CD4-positive, alpha-beta T cell treated with Interleukin-1 beta for 1 hour (primary cell): ENCODE measurements at places on chromosomes 12 and 14.

- no peak for DNase-seq
Observed at GRCh38 chr12:58529114-58529665, 391.1 kb downstream of the LRIG3 start.

GRCh38 chr12:29709054-29709453 lies 74.7 kb downstream of the TMTC1 start:
- DNase-seq: no peak

- DNase-seq: no peak
Observed at GRCh38 chr14:97107080-97107479, 309.9 kb downstream of the VRK1 start.

GRCh38 chr14:34113005-34113511 lies 162.2 kb upstream of the EGLN3 start:
- no peak for DNase-seq

- DNase-seq: no peak
Observed at GRCh38 chr14:32934881-32935633, 3.6 kb upstream of the NPAS3 start.

- DNase-seq: no peak
Observed at GRCh38 chr12:94753036-94753679, 102.8 kb upstream of the TMCC3 start.

GRCh38 chr12:40107803-40108620 lies 2.1 kb upstream of the SLC2A13 start:
- DNase-seq: no peak

- DNase-seq: no peak
Observed at GRCh38 chr12:13702381-13702780, 279.0 kb downstream of the GRIN2B start.

DNA sequence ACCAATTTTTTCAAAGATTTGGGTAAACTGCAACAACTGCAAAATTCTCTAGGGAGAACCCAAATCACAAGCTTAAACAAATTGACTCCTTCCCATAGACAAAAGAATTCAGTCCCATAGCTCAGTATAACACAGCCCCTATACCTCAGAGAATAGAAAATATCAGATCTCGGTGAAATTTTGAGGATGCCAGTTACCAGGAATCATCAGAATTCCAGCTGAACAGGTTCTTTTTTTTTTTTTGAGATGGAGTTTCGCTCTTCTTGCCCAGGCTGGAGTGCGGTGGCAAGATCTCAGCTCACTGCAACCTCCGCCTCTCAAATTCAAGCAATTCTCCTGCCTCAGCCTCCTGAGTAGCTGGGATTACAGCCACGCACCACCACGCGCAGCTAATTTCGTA lies 36.7 kb downstream of the ZFYVE1 start:
- no peak for DNase-seq

GRCh38 chr14:52119030-52119429 lies 50.2 kb upstream of the NID2 start:
- no peak for DNase-seq

DNA sequence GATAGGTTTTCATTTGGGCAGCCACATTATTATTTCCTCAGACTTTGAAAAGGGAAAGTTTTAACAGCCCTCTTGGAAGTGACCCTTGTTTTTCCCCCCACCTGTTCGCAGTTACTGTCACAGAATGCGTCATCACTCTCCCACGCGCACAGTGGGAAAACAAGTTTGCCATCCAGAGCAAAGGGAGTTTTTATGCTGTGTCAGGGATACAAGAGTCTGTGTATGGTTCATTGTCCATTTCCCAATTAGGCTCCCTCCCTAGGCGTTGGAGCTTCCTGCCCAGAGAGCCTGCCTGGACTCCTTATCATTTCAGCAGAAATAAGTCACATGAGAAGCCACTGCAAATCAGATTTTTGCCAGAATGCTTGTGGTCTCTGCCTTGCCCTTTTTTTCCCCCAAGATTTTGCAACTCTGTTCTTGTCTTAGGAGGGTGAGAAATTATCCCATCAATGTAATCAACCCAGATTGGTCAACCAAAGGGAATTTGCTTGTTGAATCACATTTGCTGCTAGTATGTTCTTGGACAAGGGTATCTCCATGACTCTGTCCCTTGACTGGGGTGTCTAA lies 104.1 kb downstream of the IGF1 start:
- DNase-seq: no peak

- DNase-seq: no peak
Observed at GRCh38 chr12:106975098-106975497, 11.8 kb downstream of the MTERF2 start.

DNA sequence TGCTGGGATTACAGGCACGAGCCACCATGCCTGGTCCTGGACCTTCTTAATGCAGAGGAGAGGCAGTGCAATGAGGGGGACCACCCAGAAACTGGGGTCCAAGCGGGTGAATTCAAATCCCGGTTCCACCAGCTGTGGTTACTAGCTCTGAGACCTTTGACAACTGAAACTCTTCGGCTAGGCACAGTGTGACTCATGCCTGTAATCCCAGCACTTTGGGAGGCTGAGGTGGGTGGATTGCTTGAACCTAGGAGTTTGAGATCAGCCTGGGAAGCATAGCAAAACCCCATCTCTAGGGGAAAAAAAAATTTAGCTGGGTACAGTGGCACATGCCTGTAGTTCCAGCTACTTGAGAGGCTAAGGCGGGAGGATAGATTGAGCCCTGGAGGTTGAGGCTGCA lies 5.0 kb upstream of the CD4 start:
- no peak for DNase-seq
